ENCODE measurements at places on chromosomes 11 and 22.

- no peak for DNase-seq
Measured at GRCh38 chr11:19027829-19028595, 32.5 kb downstream of the MRGPRX2 start.

GRCh38 chr11:9489080-9489765 is 28.4 kb downstream of the ZNF143 start:
- no peak for DNase-seq

DNA sequence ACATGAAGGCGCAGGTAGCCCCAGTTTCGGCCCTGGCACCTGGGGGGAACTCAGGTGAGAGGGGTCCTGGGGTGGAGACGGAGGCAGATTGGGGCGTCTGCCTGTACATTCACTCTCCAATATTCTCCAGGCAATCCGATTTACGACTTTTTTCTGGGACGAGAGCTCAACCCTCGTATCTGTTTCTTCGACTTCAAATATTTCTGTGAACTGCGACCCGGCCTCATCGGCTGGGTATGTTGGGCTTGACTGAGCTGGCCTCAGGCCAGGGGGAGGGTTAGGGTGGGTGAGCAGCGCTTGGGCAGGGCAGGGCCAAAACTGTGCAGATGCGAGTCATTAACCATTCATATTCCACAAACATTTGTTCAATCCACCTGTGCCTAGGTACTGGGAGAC is 1.7 kb downstream of the TM7SF2 start:
- DNase-seq: no peak

- no peak for DNase-seq
Measured at GRCh38 chr11:59423835-59424234, 2.4 kb downstream of the OR5A2 start.

GRCh38 chr22:47032091-47032943 is 269.9 kb downstream of the TBC1D22A start:
- DNase-seq: no peak

GRCh38 chr11:94107363-94107762 is 21.3 kb upstream of the PANX1 start:
- DNase-seq: no peak

DNA sequence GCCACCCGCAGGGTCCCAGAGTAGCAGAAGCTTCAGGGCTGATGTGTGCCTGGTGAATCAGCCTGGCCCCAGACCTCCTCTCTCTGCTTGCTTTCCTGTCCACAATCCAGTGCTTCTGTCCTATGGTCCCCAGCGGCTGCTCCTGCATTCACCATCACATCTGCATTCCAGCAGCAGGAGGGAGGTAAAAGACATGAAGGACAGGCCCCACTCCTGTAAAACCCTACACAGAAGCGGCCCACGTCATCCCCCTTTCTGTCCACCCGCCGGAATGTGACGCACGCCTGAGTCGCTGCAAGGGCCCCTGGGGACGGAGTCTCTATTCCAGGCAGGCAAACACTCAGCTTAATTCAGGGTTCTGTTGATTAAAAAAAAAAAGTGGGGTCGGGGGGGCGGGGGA is 58.3 kb downstream of the CDKN1C start:
- DNase-seq: no peak

DNA sequence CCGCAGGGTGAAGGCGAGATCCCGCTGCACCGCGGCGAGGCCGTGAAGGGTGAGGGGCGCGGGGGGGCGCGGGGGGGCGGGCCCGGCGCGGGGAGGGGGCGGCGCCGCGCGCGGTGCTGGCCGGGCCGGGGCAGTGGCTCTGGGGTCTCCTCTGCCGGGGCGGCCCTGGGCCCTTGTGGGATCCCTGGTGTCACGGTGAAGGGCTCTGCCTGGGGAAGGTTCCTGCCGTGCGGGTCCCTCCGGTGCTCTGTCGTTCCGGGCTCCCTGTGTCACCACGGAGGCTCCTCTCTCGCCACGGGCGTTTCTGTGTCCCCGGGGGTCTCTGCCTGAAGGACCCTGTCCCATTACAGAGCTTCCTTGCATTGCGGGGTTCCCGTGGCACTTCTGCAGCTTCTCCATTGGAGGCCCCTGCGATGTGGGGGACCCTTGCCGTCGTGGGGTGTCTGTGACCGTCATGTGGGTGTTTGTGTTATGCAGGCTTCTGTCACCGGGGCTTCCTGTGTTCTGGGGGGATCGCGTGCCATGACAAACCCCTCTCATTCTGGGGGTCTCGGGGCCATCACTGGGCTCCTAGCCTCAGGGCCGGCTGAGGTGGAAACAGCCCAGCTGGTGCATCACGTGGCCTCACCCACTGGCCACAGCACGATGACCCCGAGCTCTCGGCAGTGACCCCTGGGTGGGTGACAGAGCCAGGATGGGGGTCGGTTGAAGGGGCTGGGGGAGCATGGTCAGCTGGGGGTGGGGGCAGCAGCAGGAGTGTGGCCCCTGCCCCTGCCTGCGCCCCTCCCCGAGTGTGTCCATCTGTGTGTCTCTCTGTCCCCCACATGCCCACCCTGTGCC is 25.3 kb downstream of the SHANK3 start:
- no peak for DNase-seq

DNA sequence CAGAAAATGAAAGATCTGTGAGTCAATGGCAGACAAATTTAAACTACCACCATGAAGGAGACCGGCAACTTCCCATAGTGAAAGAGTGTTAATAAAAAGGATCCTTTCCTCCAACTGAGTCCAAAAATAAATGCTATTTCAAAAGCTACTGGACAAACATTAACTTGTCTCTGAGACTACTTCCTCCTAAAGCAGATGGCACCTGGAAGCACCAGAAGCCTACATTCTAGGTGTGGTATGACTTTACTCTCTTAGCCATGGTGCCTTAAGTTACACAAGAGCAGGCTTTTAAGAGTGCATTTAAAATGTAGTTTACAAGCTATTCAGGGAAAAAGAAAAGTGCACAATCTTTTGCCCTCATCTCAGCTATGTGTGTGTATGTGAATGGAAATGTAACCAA is 2.5 kb downstream of the ARHGAP32 start:
- DNase-seq: no peak

- no peak for DNase-seq
Measured at GRCh38 chr11:64500176-64501013, 90.6 kb upstream of the SLC22A12 start.

GRCh38 chr11:125398475-125398874 is 97.6 kb downstream of the FEZ1 start:
- DNase-seq: no peak
